Ureter (tissue), 1 donor: ENCODE measurements at places on chromosomes 5 and 9. TPM values are rescaled to one million over a fixed set of nuclear protein-coding genes. Genes with fewer than 3 reads are reported as not detected.

The C7 gene
- total RNA-seq = 209 TPM

DNA sequence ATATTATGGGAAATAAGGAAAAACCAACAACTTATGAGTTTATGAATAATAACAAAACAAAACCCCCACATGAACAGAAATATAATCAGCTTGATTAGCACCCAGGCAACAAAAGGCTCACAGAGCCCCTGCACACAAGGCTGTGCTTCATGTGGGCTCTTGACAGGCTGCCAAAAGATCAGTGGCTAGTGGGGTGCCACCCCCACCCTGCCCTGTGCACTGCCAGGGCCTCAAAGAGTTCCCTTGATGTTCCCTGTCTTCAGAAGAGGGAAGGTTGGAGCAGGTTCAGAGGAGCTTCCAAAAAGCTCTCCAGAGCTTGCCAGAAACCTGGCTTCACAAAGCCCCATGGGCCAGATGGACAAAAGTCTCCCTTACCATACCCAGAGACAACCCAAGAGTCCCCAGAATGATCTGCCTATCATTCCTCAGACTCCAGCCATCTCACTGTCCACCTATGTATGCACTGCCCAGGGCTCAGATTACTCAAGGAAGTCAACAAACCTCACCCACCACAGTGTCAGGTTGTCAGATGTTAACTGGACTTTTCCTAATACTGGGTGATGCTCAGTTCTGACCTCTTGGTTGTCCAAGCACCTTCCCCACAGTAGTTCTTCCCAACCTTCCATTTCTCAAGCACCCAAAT, 87.5 kb downstream of the SIL1 start:
- DNase-seq = no peak

DNA sequence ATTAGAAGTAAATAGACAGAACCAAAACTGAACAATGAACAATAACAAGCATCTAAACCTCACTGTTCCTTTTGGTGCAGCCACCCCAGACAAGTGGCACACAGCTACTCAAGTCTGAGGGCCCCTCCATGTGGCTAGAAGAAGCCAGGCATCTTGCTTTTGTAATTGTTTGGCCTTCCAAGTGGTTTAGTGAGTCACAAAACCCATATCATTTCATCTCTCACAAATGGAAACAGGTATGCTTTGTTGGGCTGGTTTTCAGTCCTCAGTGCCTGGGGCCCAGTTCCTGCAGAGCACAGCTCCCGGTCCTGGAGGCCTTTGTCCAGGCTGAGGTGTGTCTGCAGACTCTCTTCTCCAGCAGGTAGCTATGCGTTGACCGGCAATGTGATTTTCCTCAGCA, 16.7 kb downstream of the PRLR start:
- peak; percentile 54 for DNase-seq

- peak; percentile 56 for DNase-seq
These were observed 26.8 kb downstream of the JADE2 start for GRCh38 chr5:134552301-134552700.

The NUDT2 gene
- 18.7 TPM for total RNA-seq

DNA sequence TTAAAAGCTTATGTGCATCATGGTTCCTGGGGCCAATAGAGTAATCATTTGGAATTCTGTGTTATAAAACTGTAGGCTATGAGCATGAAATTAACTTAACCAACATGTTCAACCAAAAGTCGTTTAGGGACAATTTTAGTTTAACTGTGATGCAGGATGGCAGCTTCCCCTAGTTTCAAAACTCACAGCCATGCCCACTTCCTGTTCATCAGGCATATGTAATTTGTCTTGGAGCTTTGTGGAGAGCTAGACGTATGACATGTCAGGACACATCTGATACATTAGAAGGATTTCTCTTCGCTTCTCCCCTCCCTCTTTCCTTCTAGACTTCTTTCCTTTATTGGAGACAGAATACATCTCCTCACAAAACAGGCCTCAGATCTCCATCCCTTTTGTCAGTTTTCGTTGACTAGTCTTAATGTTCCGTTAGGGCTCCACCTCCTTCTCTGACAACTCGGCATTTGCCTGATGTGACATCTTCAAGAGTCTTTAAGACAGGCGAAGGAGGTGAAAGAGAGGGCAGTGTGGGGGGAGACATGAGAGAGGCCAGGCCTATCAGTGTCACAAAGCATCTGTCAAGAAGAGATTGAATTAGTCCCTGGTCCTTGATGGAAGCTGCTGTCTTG, 176.0 kb downstream of the MSX2 start:
- no peak for DNase-seq

The NPR3 gene
- total RNA-seq = 1.4 TPM
